ENCODE measurements at places on chromosomes 12 and 14.

DNA sequence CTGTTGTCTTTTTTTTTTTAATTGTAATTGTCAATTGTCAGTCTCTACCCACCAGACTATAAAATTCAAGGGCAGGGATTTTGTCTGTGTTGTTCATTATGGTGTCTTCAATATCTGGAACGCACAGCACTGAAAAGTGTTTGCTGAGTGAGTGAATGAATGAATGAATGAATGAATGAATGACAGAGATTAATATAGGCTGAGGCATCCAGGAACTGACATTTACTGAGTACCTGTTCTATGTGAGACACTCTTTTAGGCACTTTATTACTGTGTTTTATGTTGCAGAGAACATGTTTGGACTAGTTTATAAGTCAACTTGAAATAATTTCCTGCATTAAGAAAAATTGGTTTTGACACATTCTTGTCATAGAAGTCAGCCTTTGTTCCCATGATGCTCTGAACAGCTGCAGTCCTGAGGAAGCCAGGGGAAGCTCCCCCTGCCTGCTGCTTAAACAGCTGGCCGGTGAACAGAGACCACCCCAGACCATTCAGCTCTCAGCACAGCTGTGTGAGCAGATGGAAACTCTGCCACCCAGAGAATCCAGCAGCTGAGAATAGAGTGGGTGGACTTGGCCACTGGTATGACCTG lies 160.7 kb upstream of the CCND2 start:
- no peak for DNase-seq

DNA sequence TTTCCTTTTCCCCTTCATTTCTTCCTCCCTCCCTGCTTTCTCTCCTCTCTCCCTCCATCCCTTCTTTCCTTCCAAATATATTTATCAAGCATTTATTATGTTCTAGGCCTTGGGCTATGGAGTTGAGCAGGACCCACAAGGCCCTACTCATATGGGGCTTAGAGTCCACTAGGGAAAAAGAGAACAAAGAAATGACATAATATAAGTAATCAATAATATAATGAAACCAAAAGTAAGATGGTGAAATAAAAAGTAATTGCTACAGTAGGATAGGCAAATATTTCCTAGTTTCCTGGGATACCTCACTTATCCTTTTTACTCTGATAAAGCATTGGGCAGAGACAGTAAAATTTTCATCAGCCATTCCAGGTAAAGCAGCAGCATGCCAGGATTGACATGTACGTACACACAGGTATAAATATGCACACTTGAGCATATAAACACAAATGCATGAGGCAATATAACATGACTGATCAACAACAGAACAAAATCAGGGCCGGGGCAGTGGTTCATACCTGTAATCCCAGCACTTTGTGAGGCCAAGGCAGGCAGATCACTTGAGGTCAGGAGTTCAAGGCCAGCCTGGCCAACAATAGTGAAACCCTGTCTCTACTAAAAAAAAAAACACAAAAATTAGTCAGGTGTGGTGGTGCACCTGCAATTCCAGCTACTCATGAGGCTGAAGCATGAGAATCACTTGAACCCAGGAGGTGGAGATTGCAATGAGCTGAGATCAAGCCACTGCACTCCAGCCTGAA lies 35.5 kb upstream of the CSRP2 start:
- DNase-seq: no peak

DNA sequence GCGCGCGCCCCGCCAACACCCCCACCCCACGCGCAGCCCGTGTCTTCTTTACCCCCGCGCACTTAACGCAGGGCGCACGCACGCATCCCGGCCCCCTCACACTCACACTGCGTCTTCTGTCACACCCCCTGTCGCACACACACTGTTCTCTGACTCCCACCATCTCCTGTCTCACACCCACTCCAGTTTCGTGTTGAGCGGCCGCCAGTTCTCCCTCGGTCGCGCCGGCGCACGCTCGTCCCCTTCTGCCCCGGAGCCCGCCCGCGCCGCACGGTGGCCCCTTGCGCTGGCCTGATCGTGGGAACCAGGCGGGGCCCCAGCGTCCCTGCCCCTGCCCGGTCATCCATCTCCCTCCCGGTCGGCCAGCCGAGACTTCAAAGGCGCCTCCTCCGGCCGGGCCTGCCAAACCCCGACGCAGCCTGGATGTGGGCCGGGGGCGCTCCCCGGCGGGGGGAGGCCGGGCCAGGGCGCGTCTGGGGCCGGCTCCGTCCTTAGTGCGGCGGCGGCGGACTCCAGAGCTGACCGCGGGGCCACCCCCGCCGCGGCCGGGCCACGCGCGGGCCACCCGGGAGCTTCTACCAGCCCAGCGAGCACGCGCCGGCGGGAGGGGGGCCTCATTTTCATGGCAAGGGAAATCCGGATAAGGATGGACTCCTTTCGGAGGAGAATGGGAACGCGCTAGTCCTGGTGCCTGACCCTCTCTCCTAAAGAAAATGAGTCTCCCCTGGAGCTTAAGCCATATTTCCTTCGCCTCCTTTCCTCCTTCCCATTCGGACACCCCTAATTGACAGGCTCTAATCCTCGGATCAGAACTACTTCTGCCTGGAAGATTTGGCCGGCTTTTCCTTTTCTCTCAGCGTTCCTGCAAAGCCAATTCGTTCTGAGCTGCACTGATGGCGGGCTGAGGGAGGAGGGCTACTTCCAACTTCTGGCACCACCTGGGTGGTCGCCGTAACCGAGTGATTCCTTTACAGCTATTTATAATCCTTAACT lies 82.0 kb upstream of the HMGA2 start:
- no peak for DNase-seq

DNA sequence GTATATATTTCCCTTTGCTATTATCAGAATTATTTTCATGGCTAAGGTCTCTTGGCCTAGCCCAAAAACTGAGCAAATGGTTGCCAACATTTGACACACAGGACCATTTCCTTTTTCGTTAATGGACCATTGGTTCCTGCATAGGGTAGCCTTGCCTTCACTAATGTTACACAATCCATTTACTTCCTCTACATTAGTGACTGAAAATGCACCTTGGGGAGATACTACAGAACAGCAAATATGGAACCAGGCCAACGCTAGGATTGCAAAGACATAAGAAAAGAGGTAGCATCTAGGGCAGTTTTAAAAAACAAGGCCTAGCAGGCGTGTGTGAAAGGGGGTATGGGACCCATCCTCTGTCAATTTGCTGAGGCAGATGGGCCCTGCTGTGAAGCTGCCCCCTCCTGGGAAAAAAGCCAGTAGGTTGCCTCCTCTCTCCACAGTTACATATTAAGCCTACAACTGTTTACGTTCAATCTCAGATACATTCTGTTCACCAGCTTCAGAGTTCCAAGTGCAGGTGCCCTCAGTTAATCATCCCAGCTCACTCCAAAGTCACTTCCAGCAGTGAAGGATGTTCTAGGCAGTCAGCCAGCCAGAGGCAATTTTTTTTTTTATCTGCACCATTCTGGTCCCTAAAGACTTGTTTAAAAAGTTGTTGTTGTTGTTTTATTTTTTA lies 15.0 kb downstream of the AQP6 start:
- no peak for DNase-seq

DNA sequence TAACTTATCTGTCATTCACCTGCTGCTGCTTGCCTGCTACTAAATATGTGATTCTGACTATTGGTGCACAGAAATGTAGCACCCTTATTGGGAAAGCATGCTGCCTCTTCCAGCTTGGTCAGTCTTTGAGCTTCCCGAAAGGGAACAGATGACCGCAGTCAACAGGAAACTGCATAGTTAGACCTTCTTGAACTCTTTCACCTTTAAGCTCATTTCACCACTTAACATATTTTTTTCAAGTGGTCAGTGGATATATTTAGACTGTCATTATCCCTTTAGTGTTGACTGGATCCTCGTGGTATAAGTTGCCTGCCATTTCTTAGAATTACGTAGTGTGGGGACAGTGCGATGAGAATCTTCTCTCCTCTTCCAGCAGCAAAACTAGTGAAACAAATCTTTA lies 224.9 kb downstream of the FBXL14 start:
- DNase-seq: no peak

- no peak for DNase-seq
These were observed 152.2 kb upstream of the BMP4 start for GRCh38 chr14:54108481-54109471.

- DNase-seq: no peak
These were observed 40.0 kb upstream of the DDX11 start for GRCh38 chr12:31033681-31034080.

GRCh38 chr14:74579447-74580274 lies 32.4 kb downstream of the LTBP2 start:
- DNase-seq: no peak

DNA sequence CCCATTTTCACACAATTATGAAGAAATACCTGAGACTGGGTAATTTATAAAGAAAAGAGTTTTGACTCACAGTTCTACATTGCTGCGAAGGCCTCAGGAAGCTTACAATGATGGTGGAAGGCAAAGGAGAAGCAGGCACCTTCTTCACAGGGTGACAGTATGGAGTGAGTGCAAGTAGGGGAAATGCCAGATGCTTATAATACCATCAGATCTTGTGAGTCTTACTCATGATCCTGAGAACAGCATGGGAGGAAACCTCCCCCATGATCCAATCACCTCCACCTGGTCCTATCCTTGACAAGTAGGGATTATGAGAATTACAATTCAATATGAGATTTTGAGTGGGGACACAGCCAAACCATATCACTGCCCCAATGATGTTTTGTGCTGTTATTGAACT lies 189.3 kb upstream of the CRY1 start:
- DNase-seq: no peak

GRCh38 chr12:873954-874353 lies 75.5 kb downstream of the RAD52 start:
- no peak for DNase-seq

DNA sequence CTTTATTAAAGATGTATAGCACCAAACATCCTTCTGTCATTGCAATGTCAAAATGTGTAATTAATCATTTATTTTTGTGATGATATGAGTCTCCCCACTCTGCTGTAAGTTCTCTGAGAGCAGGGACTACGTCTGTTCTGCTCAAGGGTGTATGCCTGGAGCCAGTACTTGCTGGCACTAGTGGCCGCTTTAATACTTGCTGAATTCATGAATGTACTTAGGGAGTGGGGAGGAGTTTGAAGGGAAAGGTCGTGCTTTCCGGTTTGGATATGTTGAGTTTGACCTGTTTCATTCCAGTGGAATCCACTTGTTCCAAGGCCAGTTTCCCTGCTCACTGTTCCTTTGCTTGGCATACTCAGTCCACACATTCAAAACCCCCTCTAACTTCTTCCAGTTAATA lies 1.9 kb upstream of the DCAF5 start:
- DNase-seq: no peak

DNA sequence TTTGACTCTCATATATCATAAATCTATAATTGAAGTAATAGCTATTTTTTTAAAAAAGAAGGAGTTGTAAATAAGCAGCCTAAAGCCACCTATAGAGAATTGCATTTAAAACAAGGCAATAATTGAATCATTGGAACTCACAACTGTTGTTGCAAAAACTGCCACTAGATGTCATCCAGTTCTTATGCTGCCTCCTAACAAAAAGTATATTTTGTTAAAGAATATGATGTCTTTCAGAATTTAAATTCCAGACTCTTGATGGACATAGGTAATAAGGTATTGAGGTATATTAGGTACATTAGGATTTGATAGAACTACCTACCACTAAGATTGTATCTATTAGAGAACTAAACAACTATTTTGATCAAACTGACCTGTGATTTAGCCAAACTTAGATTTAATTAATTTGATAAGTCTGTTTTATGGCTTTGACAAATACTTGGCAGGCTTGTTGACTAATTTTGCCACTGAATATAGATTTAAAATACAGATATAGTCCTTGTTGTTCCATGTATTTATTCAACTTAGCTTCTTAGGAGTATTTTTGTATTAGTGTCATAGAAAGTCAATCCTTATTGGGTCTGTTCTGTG lies 401.4 kb downstream of the RPL10L start:
- no peak for DNase-seq

DNA sequence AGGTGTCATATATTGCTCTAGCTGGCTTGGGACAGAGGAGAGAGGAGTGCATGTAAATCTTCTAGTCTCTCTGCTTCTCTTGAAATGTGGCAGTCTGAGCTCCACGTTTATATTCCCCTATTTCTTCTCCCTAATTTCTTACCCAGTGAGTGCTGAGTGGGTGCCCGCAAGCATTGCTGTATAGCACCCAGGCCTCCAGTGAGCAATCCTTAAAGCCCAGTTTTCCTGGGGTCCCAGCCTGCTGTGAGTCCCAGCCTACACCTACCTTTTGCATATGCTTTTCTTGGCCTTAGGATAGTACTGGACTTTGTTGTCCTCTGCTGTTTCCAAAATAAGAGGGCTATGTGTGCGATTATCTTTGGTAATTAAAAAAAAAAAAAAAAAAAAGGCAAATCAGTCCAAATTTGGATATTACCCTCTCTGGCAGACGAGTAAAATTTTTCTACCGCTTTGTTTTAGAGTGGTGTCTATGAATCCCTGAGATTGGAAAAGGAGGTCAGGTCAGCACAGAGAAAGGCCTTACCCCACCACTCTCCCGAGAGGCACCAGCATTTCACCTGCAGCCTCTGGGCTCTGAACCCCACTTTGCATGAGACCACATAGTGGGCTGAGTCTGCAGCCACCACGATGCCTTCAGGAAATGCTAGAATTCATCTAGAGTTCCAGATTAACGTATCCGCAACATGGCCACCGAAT lies 1.1 kb downstream of the MGST1 start:
- DNase-seq: no peak

GRCh38 chr12:64625243-64626077 lies 15.2 kb downstream of the RASSF3 start:
- DNase-seq: peak; percentile 51

GRCh38 chr12:16562435-16562834 lies 43.5 kb downstream of the LMO3 start:
- no peak for DNase-seq

- DNase-seq: no peak
These were observed 379.3 kb downstream of the RAD51B start for GRCh38 chr14:68198713-68199495.

DNA sequence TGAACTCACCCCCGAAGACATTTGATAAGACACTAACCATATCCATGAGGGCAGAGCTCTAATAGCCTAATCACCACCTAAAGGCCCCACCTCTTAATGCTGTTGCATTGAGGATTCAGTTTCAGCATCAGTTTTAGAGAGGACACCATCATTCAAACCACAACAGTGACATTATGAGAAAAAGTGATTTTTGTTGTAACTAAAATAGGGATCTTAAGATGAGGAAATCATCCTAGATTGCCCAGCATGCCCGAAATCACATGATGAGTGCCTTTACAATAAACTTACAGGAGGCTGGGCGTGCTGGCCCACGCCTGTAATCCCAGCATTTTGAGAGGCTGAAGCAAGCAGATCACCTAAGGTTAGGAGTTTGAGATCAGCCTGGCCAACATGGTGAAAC lies 9.7 kb upstream of the GLT1D1 start:
- no peak for DNase-seq

DNA sequence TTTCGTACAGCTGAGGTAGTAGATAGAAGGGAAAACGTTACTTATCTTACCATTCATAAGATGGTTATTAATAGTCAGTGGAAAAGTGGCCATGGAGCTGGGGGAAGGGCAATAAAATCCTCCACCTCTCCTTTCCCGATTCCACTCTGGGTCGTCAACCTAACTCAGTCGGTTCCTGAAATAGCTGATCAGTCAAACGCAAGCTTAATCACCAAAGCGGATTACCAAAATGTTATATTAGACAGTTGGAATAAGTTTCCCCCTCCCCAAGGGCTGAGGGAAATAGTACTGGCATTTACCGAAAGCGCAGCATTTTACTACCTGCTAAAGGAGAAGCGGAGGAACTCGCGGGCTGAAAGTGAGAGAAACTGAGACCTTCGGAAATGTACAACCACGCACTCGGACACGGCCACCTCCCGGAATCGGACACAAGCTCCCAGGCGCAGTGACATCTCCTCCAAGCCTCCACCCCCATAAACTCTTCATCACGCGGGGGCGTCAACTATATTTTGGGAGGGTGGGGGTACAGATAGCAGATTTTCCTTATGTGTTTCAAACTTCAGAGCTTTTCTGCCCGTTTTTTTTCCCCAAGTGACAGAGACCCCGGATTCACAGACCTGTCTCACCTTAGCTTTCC lies 1.2 kb downstream of the PPM1H start:
- DNase-seq: no peak
